ENCODE measurements at places on chromosomes 1 and 21.

DNA sequence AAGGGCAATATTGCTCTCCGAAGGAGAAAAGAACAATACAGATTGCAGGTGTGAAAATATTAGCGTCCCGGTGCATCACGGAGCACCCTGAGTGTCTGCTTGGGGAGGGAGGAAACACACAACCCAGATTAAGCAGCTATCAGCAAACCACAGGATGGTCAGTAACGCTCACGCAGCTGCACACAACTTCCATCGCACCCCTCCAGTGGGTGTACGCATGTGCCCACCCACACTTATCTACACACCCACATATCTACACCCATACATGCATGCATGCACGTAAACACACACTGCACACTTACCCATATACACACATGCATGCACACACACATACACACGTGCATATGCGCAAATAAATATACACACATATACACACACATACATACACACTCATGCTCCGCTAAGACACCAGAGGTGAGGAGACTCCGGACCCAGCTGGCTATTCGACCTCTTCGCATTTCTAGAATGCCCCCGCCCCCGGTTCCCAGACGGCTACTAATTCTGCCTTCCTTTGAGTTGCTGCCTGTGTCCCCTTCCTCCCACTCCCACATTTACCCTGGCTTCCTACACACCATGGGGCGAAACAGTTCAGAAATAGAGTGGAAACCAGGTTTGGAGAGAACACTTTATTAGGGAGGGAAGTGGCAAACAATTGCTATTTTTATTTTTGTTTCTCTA is 26.2 kb downstream of the ITPKB start:
- no peak for DNase-seq

DNA sequence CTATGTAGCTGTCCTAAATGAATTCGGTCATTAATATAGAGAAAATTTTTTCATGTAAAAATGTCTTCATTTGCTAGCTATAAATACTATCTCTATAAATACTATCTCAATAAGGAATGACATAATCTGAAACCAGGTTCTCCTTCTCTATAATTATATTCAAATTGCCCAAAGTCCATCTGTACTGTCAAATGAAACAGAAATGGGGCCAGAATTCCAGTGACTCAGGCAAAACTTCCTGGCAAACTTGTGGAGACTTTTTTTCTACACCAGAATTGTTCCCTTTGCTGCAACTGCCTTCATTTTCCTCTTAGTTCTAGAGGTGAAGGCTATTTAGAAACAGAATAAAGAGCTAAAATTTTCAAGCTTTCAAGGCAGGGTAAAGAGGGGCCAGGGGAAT is 152.5 kb downstream of the KCNH1 start:
- DNase-seq, result no peak

GRCh38 chr21:30689822-30690221 is 28.8 kb downstream of the KRTAP21-3 start:
- DNase-seq, result no peak

- DNase-seq, result no peak
These were observed 11.5 kb downstream of the OTUD3 start for GRCh38 chr1:19893687-19894086.

DNA sequence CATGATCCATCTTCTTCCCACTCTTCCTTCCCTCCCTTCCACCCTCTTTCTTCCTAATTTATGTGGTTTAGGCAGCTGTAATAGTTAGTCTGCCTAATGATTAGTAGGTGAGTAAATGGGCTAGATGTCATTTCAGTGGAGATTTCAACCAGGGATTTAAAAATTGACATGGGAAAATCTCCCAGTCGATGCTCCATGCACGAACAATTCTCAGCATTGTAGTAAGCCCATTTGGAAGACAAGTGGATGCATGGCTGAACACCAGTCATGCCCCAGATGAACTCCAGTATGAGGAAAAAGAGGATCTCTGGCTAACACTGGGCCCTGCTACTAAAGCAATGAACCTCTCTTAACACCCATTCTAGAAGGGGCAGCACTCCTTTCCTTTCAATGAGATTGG is 25.3 kb downstream of the CHI3L2 start:
- DNase-seq, result no peak

GRCh38 chr1:226656601-226657277 is 82.3 kb downstream of the ITPKB start:
- DNase-seq, result no peak

GRCh38 chr1:203661572-203661971 is 34.9 kb downstream of the ATP2B4 start:
- no peak for DNase-seq
